ENCODE measurements at places on chromosomes 2 and 18. TPM values are rescaled to one million over a fixed set of nuclear protein-coding genes. Genes with fewer than 3 reads are reported as not detected.

The PRKD3 gene
- 24.1 TPM for total RNA-seq

The CHRNG gene
- not detected for total RNA-seq

The LCT gene
- total RNA-seq: not detected

The CNOT9 gene
- total RNA-seq: 47.3 TPM

The NT5C1B gene
- total RNA-seq: not detected

GRCh38 chr2:64661741-64662169 is 8.0 kb upstream of the SERTAD2 start:
- DNase-seq: no peak

GRCh38 chr2:238876232-238876630 is 28.3 kb downstream of the TWIST2 start:
- DNase-seq: no peak

DNA sequence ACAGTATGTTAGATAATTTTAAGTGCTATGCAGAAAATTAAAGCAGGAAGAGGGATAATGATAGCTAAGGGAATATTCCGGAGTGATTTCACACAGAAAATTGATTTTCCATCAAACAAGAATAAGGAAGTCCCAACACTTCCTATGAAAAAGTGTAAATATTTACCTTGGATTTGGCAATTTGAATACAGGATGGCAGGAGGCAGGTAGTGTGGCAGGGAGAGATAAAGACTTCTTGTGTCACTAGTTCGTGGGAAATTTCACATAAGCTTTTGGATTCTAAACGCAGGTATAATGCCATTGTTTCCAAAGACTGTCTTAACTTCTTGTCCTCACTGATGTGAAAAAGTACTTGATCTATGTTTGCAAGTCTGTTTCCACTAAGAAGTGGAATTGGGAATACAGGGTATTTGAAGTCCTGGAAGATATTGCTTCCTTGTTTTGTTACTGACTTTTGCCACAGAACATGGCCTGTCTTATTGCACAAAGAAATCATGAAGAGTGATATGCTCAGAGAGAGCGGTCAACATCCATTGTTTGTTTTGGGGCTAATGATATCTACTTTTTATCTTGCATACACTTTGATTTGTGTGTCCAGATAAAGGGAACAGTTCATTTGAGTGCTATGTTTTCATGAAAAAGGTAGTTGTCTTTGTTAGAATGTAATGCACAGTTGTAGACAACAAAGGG is 1216.1 kb upstream of the FAM98A start:
- no peak for DNase-seq

- DNase-seq: no peak
Observed at GRCh38 chr18:2602844-2603243, 31.5 kb downstream of the NDC80 start.

DNA sequence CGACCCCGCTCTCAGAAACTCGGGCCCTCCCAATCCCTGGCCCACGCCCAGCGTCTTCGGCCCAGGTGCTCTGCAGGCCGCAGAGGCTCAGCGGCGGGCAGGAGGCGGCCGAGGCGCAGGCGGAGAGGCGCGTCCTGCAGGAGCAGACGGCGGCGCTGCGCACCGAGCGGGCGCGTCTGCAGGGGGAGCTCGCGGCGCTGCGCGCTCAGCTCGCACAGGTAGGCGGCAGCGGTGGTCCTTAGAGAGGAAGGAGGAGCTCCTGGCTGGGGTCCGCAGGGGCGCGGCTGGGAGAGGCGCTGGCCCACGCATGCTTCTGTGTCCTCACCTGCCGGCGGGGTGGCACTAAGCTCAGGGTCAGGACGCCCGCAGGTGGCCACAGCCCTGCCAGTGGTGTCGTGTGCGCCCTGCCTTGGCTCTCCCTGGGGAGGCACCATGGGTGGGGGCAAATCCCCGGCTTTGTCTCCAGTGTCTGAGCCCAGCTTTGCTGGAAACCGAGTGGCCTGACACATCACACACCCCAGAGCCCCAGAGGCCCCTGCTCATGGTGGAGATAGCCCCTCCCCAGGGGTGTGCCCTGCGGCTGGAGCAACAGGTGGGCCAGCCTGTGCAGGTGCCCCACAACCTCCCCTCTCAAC is 14.9 kb upstream of the SNED1 start:
- DNase-seq: no peak

DNA sequence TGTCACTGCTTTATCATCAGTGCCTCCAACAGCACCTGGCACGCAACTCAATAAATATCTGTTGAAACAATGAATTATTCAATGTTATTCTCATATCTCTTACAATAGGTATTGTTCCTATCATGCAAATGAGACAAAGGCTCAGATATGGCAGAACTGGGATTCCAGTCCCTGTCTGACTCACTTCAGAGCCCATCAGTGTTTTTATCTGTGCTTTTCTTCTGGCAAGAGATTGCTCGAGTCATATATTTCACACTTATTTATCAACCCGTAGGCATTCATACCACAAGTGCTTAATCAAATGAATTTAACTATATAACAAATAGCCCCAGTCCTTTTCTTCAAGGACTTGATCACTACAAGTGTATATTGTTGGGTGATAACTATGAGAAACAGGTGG is 76.4 kb upstream of the TSPYL6 start:
- no peak for DNase-seq

- DNase-seq: no peak
Observed at GRCh38 chr2:15788830-15789229, 151.5 kb upstream of the MYCN start.
